ENCODE measurements at places on chromosomes 7 and 10.

- no peak for DNase-seq
Measured at GRCh38 chr7:80230327-80230726, 95.7 kb downstream of the GNAI1 start.

DNA sequence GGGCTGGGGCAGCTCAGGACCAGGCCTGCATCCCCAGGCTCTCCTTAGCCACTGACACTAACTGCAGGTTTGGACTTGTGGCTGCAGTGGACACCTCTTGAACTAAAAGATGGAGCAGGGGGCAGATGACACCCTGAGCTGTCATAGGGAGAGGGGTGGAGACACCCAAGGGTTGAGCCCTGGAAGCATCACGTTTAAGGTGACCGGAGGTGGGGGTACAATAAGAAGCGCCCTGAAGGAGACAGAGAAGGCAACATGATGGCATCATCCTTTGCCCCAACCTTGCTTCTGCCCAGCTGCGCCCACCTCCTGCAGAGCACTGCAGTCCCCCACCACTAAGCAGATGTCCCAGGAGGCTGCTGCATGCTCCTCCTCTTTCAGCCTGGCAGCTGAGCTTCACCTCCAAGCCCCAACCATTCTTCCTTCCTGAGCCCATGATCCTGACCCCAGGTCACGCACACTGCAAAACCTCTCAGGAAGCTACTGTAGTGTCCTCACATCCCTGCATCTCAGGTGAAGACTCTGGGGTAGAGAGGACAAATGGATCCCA, 25.5 kb downstream of the OGDHL start:
- DNase-seq, result no peak

- DNase-seq, result peak; percentile 8
Measured at GRCh38 chr7:1200045-1200444, 32.6 kb upstream of the UNCX start.

DNA sequence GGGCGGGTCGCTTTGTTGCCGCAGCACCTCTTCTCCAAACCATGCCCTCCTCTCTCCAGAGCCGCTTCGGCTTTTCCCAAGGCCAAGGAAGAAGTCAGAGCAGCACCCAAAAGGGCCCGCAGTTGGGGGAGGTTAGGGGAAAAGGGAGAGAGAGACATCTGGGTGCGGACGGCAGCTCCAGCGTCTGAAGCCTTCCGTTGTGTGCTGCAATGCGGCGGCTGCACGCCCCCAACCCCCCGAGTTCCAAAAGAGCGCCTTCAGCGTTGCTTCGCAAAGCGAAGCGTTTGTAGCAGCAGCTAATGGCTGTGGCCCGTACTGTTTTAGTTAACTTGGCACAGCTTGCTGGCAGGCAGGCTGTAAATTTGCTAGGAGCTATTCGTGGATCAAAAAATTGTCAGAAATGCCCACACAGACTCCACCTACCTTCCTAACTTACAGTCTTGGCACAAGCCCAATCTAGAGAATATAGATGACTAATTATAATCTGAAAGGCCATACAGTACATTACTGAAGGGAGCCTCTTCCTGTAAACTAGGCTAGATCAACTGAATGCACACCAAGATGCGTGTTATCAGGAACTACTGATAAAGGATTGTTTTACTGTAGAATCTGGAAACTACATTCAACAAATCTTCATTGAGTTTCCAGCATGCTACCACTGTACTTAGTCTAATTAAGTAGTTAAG, 1.1 kb upstream of the KBTBD2 start:
- peak; percentile 84 for DNase-seq

- DNase-seq, result no peak
Measured at GRCh38 chr10:78514459-78514858, 480.8 kb downstream of the RPS24 start.

- DNase-seq, result no peak
Measured at GRCh38 chr10:31030800-31031199, 865 bp downstream of the ZNF438 start.

DNA sequence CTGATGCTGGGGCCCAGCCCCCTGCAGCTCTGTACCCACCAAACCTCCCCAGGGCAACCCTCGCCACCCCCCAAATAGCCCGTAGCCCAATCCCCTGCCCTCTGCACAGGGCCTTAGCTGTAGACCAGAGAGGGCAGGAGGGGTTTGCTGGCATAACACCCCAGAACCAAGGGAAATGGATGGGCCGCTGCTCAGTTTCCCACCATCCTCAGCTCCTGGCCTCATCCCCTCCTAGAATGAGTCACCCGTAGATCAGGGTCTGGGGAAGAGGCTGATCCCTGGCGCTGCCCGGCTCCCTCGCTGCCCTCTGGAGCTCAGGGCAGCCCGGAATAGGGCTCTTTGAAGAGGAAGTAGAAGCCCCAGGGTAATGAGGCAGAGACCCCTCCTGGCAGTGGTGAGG, 31.2 kb downstream of the LDB3 start:
- no peak for DNase-seq

DNA sequence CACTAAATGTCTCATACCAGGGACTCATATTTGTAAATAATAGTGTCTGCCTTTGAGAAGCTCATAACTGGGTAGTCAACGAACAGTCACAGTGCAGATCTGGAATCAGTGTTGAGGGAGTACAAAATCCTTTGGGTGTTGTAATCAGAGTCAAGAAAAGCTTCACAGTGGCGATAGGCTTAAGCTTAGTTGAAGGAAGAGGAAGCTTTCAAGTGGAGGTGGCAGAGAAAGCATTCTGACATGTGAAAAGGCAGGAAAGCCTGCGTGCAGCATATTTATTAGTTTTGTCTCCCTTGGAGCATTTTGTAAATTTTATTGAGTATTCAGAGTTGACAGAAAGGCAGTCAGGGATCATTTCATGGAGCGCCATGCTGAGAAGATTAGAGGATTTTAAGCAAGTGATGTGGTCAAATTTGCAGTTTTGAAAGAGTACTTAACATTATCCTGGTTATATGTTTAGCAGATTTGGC, 104.9 kb downstream of the ADK start:
- no peak for DNase-seq

DNA sequence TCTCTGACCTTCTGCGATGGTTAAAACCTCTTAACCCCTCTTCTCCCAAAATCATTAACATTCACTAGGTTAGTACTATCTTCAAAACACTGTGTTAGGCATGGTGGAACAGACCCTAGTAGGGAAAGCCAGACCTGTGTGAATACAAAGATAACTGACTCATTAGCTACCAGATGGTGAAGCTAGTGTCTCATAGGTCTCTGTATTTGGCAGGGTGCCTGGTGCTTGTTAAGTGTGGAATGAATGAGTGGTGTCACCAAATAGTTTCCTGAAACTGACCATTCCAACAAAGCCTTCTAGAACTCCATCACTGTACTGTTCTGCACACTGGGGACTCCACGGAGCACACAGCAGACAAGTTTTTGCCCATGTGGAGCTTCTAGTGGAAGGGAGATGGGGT, 27.7 kb upstream of the TM9SF3 start:
- peak; percentile 96 for DNase-seq

DNA sequence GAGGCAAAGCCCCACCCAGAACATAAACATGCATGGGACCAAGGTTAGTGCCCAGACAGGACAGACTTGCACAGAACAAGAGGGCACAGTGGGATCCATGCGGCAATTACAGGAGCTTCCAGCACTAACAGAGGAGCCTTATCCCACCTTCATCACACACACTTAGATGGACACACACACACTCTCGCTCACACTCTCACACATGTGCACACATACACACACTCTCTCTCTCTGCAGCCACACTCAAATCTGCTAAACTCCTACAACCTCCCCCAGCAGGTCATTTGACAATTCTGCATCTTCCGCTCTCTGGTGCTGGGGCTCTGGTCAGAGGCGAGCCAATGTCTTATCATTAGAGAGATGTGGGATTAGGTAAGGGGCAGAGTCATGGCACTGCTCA, 120.5 kb downstream of the UBE2H start:
- DNase-seq, result no peak

DNA sequence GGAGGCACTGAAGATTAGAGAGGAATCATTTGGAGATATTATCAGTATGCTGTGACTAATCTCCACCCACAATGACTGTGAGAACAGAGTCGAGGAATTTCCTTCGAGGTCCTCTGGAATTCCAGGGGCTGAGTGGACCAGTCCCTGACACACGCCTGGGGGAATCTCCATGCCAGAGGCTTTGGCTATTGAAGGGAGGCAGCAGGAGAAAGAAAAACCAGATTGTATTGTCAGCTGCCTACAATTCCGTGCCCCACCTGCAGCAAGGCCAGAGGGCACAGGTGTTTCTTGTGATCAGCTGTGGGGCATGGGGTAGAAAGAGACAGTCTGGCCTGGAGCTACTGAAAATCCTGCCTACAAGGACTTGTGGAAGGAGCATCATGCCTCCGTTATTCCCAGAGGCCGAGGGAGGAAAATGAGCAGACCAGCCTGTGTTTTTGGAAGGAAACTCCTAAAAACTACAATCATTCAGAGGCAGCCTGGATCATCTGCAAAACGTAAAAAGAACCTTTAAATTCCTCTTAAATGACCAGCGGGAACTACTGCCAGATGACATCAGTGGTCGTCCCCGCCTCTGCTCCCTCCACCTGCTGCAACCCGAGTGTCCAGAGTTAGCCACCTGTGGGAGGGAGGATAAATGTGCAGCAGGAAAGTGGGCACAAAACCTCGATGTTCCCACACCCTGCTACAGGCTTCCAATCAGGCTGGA, 25.4 kb upstream of the ANK3 start:
- DNase-seq, result peak; percentile 68

GRCh38 chr7:101681170-101682007, 52.3 kb upstream of the MYL10 start:
- peak; percentile 89 for DNase-seq

DNA sequence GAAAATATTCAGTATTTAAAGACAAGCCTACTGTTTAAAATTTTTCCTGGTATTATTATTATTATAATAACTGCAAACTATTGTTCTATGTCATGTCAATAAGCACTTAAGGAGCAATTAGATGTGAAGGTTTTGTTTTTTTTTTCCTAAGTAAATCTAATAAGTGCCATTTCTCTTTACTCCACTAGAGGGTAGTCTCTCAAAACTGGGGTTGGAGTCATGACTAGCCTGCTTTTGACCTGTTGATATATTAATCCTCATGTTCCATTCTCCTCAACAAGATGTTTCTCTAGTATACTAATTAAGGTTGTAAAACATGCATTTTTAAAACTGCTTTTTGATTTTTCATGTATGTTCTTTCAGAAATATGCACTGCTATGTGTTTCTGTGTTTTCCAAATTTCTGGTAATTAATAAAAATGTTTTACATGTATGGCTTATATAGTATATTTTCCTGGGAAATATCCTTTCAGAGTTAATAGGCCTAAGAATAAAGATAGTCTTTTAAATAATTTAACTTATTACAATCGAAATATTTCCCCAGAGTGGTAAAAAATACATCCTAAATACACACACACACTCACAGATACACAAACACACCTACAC, 1.0 kb upstream of the LRRN3 start:
- DNase-seq, result peak; percentile 48
